CD4-positive, alpha-beta T cell treated with Interleukin-1 beta for 1 hour (primary cell): ENCODE measurements at places on chromosomes 11 and 22.

GRCh38 chr11:59676205-59676604 lies 7.4 kb upstream of the PATL1 start:
- DNase-seq, result no peak

- DNase-seq, result no peak
Observed at GRCh38 chr11:15863411-15863810, 492.9 kb downstream of the SOX6 start.

GRCh38 chr22:30652852-30653251 lies 14.8 kb downstream of the DUSP18 start:
- no peak for DNase-seq

DNA sequence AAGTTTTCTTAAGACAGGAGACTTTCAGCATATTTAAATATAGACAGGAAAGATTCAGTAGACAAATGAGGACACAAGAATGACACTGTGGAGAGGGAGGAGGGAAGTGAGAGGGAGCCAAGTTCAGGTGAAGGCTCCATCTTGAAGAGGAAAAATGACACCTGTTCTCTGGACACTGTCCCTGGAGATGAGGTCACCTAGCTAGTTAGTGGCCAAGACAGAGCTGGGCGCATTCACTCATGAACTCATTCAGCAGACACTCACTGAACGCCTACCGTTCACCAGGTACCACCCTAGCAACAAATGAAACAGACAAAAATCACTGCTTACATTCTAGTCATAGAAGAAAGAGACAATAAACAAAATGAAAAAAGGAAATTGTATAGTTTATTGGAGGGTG lies 103.3 kb upstream of the PARVA start:
- no peak for DNase-seq

GRCh38 chr22:35308480-35309021 lies 8.9 kb downstream of the TOM1 start:
- no peak for DNase-seq

DNA sequence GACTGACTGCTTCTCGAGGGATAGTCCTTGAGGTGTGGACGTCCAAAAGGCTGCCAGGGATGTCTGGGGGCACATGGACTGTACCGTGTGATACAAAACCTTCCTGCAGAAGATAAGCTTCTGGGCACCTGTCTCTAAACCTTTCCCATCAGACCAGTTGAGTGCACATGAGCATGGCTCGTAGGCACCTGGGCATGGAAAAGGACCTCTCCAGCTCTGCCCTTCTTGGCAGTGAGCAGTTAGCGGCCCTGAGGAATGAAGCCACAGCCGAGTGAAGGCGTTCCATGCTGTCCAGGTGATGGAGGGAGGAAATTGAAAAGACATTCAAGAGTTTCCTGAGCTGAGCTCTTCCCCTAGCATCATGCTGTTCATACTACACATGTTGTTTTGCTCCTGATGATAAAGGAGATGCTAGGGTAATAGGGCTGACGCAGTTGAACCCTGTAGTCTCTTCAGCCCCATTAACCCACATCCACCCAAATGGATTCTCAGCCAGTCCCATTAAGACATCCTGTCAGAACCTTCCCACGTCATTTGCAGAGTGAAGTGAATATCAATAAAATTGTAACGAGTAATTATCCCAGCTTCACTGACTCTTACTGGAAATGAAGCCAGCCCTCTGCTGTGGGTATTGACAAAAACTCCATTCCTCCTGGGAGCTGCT lies 138.6 kb downstream of the KIRREL3 start:
- DNase-seq, result no peak

DNA sequence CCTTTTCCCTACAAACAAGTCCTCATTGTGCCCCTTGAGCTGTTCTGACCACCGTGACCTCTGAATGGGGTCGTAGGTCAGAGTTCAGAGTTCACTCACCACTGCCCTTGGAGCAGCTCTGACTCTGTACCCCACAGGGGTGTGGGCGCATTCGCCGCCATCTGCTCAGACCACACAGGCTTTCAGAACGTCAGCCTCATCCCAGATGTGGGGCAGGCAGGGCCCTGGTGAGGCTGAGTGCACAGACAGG lies 14.8 kb upstream of the MUC5B start:
- no peak for DNase-seq

DNA sequence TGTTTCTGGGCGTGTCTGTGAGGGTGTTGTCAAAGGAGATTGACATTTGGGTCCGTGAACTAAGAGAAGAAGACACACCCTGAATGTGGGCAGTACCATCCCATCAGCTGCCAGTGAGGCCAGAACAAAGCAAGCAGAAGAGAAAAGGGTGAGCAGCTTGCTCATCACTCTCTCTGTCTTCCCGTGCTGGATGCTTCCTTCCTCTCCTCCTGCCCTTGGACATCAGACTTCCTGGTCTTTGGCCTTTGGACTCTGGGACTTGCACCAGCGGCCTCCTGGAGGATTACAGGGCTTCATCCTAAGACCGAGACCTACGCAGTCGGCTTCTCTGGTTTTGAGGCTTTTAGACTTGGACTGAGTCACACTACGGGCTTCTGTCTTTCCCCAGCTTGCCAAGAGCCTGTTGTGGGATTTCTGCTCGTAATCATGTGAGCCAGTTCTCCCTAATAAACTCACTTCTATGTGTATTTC lies 18.8 kb downstream of the APOL2 start:
- no peak for DNase-seq

DNA sequence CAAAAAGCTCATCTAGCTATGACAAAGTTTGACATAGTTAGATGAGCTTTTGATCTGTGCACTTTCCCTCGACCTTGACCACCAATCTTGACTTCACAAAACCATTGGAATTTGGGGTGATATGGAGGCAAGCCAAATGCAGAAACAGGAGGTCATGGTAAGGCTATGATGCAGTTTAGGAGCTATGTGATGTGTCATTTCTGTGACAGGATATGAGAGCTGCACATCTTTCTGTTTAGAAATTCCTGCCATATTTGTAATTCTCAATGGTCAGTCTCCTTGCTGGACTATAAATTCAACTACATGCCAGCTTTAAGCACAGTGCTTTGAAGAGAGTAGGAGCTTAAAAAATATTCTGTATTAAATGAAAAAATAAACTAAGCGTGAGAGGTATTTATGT lies 12.9 kb downstream of the OR51B6 start:
- no peak for DNase-seq

- DNase-seq, result peak; percentile 42
Observed at GRCh38 chr11:72684236-72684912, 10.2 kb upstream of the PDE2A start.
